ENCODE measurements at places on chromosomes 2 and 18.

DNA sequence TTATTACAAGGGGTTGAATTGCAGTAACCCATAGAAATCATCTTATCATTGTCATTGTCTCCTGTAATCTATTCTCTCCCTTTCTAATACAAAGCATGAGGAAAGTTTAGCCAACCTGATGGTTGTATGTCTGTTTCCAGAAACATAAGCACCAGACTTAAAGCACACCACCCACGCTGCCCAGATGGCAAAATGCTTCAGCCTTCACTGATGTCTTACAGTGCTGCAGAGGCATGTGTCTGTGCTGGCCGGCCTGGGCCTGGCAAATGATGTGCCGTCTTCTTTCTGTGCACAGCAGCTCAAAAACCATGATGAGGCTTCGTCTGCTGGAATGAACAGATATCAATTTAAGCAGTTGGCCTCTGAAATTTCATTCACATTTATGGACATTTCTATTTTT is 443.0 kb upstream of the RGPD4 start:
- no peak for DNase-seq

GRCh38 chr2:196725882-196726281 is 73.6 kb downstream of the GTF3C3 start:
- no peak for DNase-seq

DNA sequence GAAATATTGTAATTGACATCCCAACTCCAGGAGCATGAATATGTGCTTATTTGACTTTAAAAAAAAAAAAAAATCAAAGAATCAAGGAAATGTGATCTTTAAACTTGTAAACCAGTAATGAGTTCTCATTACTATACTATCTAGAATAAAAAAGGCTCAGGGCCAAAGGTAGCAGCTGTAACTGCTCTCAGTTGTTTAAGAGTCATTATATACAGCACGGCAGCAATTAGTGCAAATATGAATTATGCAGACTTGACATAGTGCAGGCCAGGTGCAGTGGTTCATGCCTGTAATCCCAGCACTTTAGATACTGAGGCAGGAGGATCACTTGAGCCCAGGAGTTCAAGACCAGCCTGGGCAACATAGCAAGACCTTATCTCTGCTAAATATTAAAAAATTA is 125.7 kb upstream of the TTC39C start:
- DNase-seq = no peak

- DNase-seq = no peak
These were observed 447.5 kb upstream of the SLC14A2 start for GRCh38 chr18:45167631-45168280.

DNA sequence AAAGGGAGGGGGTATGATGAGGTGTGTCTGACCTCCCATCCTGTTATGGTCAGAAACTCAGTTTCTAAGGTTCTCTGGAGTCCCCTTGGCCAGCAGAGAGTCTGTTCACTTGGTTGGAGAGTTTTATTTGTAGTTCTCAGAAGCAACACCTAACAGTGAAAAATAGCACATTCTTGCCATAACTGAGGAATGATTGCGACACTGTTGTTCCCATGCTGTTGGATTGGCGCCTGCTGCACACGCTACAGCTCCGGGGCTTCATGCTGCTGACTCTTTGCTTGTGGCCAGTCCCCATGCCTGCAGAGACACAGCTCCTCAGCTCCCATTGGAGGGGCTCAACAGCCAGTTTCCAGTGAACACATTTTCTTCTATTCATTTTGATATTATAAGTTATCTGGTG is 42.1 kb downstream of the TPGS2 start:
- no peak for DNase-seq

DNA sequence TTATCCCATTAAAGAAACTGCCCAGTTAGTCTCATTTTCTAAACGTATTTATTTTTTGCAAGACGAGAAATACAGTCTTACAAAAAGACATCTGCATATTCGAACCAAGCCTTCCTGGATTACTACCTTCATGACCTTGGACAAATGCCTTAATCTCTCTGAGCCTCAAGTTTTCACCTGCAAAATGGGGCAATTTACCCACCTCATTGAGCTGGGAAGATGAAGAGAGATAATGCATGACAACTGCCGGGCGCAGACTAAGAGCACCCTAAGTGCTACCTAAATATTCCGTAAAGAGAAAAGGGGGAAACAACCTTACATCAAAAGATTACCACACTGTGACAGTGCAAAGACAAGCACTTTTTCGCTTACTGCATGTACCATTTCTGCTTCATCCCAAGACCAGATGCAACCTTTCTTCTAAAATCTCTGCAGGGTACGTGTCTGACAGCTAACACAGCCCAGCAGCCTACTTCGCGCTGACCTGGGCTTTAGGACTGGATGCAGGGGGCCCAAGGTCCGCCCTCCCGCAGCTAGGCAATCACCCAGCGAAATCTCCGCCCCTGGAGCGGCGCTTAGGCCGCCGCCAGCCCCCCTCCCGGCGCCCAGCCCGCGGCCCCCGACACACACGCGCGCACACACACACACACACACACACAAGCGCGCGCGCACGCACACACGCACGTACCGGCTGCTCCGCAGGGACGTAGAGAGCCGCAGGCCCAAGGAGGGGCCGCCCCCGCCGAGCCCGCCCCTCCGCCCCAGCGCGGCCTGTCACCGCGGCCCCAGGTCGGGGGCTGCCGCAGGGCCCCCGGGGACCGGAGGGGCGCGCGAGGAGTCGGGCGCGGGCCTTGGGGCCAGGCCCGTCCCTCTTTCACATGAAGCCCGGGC is 766 bp downstream of the MAP3K2 start:
- DNase-seq = peak; percentile 60

DNA sequence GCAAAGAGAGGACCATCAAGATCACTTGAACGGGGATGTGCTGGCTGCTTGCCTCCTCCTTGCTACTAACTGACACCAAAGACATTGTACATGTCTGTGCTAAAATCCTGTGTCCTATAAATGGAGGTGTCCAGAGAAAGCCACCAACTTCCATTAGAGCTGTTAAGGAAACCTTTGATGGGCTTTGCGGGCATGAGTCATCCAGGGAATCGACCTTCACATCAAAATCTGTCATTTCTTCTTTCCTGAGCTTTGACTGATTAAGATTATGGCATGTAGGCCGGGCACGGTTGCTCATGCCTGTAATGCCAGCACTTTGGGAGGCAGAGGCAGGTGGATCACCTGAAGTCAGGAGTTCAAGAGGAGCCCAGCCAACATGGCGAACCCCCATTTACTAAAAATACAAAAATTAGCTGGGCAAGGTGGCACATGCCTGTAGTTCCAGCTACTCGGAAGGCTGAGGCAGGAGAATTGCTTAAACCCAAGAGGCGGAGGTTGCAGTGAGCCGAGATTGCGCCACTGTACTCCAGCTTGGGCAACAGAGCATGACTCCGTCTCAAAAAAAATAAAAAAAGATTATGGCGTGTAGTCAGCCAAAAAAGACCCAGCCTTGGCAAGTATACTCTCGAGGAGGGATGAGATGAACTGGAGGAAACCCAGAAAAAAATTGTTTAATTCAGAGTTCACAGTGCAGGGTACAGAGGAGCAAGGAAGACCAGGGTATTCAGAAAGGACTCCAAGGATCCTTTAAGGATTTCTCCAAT is 115.8 kb downstream of the CABLES1 start:
- no peak for DNase-seq

DNA sequence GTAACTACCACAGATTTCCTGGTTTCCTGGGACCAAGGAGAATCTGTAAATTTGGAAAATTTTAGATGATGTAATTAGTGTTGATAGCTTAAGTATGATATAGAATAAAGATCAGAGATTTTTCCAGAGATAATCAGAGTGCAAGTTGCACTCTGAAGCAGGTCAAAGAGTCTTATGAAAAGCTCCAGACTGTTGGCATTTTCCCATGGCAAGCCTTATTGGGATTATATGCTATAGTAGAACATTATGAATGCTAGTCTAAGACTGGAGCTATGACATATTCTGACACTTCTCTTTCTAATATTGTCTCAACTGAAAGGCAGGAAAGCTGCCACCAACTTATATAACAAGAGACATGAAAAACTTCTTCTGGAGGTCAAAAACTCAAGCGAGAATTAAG is 1638.3 kb upstream of the LRRTM1 start:
- DNase-seq = no peak

DNA sequence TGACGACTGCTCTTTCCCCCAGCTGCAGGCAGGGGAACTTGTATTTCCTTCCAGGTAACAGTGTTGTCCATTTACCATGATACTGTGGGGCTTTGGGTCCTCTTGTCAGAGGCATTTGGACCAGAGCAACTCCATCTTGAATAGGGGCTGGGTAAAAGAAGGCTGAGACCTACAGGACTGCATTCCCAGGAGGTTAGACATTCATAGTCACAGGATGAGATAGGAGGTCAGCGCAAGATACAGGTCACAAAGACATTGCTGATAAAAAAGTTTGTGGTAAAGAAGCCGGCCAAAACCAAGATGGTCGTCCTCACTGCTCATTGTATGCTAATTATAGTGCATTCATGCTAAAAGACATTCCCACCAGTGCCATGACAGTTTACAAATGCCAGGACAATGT is 249.5 kb downstream of the SLC4A3 start:
- no peak for DNase-seq

DNA sequence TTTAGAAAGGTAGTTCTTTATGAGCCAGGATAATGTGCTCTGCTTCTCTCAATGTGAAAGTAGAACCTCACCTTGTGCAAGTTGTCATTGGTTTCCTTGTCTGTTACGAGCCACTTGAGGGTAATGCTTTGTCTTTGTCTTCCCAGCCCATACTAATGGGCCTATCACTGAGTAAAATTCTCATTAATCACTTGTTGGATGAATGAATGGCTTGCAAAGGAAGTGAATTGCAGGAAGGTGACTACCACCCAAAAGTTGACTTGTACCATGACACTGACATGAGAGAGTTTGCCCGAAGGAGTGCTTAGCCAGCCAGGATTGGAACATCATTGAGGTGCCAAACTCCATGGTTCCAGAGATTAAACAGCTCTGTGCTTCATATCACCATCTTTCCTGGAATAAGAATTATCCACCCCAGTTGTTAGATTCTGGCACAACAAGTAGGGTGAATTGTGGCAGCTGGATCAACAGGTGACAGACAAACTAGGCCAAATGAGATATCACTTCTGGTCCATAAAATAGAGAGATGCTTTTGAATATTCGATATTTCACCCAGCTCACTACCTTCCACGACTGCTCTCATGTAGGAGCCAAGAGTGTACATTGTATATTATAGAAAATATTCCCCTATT is 20.5 kb upstream of the CD28 start:
- DNase-seq = no peak

DNA sequence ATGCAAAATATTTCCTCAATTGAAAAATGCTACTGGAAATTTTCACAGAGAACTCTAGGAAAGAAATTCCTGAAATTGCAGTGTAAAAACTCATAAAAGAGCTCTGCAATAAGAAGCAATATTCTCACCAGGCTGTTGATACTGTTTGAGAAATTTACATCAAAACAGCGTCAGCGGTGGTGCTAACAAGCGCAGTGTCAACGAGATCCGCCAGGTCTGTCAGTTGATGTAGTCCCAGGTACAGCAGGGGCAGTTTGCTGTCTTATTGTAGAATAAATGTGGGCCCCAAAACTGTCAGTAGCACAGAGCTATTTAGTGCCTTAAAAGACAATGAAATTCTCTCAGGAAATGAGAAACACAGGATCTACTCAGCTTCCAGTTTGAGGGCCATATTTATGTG is 611.2 kb downstream of the ARHGAP15 start:
- no peak for DNase-seq

GRCh38 chr2:200230716-200231115 is 75.8 kb upstream of the SPATS2L start:
- no peak for DNase-seq

- no peak for DNase-seq
These were observed 15.6 kb upstream of the FHOD3 start for GRCh38 chr18:36281936-36282335.

DNA sequence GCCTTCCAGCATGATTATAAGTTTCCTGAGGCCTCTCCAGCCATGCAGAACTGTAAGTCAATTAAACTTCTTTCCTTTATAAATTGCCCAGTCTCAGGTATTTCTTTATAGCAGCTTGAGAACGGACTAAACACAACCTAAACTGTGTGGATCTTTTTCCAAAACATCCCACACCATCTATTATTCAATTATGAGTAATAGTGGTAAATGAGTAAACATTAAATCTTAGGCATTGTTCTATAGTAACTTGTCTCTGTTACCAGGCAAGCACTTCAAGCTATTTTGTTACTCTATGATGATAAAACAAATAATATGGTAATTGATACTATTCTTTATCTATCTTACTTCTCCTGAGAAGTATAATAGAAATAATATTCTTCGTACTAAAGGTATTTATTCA is 536.9 kb upstream of the CHAC2 start:
- DNase-seq = no peak

GRCh38 chr2:227615181-227615580 is 541 bp upstream of the SCYGR3 start:
- no peak for DNase-seq

DNA sequence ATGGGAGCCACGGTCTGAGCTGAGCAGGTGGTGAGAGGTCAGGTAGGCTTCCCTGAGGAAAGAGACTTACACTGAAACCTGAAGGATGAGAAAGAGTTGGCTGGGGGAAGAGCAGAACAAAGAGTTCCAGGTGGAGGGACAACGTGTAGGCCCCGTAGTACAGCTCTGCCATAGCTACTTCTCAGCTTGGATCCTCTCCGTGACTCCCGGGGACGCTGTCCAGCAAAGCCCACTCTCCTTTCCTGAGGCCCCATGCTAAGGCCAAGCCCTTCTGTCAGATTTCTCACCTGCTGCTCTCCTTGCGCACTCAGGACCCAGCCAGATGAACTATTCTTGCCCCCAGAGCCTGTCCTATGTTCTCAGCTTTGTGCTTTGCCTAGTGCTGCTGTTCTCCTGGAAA is 173.8 kb downstream of the GALNT1 start:
- no peak for DNase-seq

DNA sequence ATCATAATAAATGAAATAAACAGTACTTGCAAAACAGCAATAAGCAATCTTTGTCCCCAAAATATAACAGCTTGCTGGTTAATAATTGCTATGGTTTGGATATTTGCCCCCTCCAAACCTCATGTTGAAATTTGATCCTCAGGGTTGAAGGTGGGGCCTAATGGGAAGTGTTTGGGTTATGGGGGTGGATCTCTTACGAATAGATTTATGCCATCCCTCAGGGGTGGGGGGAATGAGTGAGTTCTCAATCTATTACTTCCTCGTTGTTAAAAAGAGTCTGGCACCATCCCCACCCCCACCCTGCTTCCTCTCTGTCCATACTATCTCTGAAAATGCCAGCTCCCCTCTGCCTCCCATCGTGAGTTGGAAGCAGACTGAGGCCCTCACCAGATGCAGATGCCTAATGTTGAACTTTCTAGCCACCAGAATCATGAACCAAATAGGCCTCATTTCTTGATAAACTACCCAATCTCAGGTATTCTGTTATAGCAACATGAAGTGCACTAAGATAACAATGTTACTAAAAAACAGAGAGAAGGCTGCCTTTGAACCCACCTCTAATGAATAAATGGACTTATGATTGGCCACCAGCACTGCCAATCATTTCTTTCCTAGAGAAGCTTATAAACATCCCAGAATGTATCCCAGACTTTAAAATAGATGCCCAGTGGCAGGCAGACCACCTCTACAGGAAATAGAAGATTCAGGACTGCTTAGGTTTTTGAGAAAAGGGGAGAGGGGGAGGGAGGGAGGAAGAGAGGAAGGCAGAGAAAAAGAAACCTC is 90.1 kb downstream of the ALPK2 start:
- DNase-seq = no peak

GRCh38 chr2:98453083-98453482 is 8.4 kb downstream of the INPP4A start:
- no peak for DNase-seq
